ENCODE measurements at places on chromosomes 11 and 22. TPM values are rescaled to one million over a fixed set of nuclear protein-coding genes. Genes with fewer than 3 reads are reported as not detected.
A peak's percentile ranks its signal among the peaks of the same experiment; 100 is the strongest.

CATSPERZ gene
- total RNA-seq = not detected

APOA1 gene
- total RNA-seq = not detected

SLC22A6 gene
- total RNA-seq = not detected

PRR33 gene
- 0.16 TPM for total RNA-seq

CNTN5 gene
- not detected for total RNA-seq

SYT7 gene
- not detected for total RNA-seq

MMP12 gene
- total RNA-seq = not detected

STIP1 gene
- total RNA-seq = 159 TPM

RIBC2 gene
- 0.32 TPM for total RNA-seq

NEU3 gene
- total RNA-seq = 13.2 TPM

DNA sequence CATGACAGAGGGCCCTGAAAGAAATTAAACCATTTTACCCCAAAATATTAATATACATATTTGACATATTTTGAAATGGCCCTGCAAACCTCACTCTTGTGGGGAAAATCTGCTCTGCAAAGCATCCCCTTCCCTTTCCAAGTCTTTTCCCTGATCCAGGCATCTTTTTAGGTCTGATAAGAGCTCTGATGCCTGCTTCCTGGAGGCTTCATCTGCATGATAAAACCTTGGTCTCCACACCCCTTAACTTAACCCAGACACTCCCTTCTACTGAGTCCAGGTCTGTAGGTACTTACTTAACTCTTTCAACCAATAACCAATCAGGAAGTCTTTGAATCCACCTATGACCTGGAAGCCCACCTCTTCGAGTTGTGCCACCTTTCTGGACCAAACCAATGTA is 1.8 kb upstream of the LGALS12 start:
- DNase-seq = no peak

- DNase-seq = no peak
Measured at GRCh38 chr11:12842933-12843636, 166.0 kb upstream of the RASSF10 start.

GRCh38 chr11:80365980-80366379 is 925.1 kb upstream of the TENM4 start:
- no peak for DNase-seq

DNA sequence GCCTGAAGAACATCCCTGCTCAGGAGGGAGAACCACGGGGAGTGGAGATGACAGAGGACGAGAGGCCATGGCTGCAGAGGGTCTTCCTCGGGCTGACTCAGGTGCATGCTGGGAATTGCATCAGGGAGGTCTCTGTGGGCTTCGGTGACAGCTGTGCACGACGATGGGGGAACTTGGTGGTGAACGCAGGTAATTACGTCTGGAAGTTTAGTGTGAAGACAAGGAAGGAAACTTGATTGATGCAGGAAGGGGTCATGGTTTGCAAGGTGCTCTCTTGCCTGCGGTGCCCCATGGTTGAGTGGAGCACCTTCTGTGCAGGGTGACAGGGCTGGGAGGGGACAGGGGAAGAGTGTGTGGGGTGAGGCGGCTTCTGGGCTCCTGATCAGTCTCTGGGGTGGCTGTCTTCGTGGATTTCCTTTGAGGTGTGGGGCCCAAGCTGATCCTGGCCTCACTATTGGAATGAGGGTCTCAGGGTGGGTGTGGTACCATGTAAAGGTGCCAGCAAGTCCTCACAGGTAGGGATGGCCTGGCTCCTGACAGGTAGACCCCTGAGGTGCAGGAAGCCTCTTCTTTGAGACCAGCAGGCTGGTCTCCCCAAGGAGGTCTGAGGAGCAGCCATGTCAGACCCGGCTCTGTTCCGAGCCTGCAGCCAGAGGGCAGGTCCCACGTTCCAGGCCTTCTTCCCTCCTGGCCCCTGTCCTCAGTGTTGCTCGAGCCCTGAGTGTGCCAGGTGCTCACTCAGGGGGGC is 1020.1 kb downstream of the TBC1D22A start:
- DNase-seq = no peak

- DNase-seq = no peak
Measured at GRCh38 chr22:45212306-45212709, 28.4 kb downstream of the KIAA0930 start.

DNA sequence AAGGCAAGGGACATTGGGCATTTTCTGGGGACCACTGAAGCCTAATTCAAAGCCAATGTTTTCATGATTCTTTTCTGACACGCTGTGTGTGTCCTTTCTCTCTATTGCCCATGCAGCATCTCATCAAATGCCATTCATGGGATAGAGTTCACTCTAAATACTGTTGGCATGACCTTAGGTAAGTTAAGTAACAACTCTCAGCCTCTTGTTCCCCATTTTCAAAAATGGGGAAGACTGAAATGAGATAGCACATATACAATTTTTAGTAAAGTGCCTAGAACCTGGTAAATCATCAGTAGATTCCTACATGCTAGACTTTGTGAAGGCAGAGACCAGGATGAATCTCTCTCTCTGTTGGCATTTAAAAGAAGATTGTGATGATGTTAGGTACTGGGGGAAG is 12.7 kb upstream of the OR52K2 start:
- DNase-seq = no peak

GRCh38 chr11:36431429-36432092 is 78.5 kb downstream of the TRAF6 start:
- DNase-seq = no peak

DNA sequence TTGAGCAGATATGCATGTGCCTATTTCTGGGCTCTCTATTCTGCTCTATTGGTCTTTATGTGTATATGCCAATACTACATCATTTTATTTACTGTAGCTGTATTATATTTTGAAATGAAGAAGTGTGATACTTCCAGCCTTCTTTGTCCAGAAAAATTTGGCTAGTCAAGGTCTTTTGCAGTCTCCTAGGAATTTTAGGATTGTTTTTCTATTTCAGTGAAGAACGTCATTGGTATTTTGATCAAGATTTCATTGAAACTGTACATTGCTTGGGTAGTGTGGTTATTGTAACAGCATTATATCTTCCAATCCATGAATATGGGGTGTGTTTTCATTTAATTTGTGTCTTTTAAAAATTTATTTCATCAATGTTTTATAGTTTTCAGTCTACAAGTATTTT is 400.3 kb downstream of the AASDHPPT start:
- no peak for DNase-seq

DNA sequence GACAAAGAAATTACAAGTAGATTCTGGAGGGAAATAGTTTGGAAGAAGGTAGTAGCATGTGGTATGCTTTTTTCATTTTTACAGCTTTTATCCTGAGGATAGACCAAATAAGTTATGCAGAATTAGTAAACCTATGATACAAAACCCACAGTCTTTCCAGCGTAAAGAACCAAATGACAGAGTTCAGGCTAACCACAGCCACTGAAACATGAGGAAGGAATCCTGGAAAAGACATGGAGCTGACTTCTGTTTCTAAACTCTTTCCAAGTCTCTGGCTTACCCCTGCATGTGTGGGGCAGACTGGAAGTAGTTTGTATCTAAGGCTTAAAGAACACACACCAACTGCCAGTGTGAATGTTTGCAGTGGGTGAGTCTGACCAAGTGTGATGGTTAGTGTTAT is 258.4 kb upstream of the TENM4 start:
- no peak for DNase-seq

DNA sequence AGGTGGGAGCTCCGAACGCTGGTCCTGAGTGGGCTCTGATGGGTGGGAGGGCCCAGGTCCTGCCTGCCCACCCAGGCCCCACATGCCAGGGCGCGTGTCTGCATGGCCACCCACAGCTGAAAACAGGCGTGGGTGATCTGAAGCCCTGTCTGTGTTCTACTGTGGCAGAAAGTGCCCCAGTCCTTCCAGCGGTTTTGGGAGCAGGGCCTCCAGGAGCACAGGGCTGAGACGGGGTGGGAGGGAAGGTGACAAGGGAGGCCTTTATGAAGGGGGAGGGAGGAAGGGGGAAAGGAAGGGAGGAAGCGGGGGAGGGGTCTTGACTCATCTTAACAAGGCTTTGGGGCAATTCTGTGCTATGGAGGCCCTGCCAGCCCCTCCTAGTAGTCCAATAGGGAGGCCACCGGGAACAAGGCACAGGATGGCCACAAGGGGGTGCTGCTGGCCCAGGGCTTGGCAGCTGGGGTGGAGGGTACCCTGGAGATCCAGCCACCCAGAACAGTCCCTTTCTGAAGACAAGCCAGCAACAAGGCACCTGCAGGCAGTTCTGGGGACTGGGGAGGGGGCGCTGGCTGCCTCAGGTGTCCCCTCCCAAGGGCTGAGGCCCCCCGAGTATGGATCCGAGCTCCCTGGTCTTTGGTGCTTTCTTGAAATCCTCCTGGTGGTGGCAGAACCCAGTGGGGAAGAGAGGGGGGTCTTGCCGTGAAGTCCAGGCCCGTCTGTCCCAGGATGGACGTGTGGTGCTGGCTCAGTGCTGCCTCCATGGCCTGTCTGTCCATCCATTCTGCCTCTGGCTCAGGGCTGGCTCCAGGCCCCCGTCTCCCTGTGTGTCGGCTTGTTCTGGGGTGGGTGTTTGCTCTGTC is 6.3 kb upstream of the FADS3 start:
- DNase-seq = peak; percentile 67

DNA sequence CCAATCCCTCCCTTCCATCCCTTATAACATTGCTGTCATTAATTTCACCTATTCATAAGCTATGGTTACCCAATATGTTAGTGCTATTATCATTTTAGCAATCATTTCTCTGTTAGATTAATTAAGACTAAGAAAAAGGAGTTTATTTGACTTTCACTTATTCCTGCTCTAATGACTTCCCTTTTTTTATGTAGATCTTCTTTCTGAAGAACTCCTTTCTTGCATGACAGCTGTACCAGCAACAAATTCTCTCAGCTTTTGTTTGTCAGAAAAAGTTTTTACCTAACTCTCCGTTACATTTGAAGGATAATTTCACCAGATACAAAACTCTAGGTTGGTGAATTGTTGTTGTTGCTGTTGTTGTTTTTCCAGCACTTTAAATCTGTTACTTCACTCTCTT is 28.6 kb upstream of the OR8B8 start:
- DNase-seq = no peak

DNA sequence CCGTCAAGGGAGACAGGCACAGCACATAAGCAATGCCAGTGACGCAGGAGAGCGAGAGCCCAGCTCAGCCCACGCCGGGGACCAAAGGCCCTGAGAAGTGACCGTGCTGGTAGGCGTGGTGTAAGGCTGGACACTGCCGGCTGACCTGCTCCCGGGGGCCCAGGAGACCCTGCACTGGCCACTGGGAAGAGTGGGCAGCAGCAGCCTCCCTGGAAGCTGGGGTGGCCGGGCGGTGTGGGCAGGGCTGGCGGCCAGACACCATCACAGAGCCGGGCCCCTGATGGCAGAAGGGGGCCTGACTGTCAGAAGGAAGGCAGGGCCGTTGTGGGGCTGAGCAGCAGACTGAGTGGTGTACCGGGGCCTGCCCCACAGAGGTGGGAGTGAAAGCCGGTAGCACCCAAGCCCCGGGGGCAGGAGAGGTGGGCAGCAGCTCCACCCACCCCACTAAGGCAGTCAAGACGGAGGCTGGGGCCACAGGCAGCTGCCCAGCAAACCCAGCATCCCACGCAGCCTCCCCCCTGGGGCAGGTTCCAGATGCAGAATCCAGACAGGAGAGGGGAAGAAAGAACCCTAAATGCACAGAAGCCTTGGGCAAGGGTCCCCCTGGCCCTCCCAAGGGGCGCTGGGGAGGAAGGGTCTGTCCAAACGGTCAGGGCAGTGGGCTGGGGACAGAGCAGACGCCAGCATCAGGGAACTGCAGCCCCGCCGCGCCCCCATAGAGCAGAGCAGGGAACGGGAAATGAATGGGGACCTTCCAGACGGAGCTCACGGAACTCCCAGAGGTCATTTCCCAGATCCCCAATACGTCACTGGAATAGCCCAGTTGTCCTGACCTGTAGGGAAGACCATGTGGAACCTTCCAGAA is 205.2 kb downstream of the BRD1 start:
- DNase-seq = no peak

- DNase-seq = no peak
Measured at GRCh38 chr22:32020117-32020516, 22.9 kb upstream of the SLC5A1 start.

DNA sequence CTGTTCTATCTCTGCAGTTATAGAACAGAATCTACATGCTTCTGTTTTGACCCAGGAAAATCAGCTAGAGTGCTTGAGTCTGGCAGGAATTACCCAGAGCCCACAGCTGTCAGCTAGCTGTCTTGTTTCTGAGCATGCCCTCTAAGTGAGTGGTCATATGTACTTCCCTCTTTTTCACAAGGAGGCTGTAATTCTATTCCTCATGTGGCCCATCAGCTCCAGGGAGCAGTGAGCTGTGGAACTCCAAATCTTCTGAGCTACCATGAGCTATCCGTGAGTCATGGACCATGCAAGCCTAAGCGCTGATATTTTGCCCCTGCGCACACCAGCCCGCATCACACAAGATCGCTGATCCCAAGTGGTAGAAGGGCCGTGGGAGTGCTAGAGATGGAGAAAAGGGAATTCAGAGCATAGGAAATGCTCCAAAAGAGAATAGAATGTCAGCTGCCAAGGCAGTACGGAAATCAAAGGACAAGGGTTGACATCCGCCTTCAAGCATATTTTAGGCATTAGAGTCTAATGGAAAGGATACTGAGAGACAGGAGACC is 5.4 kb downstream of the FJX1 start:
- no peak for DNase-seq

DNA sequence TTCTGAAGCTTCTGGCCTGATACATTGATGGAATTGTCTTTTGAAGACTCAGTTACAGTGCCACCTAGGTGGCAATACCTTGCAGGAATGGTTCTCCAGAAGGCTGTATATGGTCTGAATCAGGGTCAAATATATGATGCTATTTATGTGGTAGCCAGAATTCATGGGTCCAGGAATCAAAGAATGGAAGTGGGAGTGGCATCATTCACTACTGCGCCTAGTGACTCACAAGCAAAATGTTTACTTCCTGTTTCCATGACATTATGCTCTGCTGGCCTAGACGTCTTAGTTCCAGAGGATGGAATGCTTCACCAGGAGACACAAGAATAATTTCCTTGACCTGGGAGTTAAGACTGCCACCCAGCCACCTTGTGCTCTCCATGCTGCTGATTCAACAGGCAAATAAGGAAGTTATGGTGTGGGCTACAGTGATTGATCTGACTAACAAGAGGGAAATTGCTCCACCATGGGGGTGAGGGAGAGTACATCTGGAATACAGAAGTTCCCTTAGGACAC is 491.8 kb downstream of the ETS1 start:
- no peak for DNase-seq

- no peak for DNase-seq
Measured at GRCh38 chr11:59207988-59208451, 4.7 kb downstream of the MPEG1 start.

DNA sequence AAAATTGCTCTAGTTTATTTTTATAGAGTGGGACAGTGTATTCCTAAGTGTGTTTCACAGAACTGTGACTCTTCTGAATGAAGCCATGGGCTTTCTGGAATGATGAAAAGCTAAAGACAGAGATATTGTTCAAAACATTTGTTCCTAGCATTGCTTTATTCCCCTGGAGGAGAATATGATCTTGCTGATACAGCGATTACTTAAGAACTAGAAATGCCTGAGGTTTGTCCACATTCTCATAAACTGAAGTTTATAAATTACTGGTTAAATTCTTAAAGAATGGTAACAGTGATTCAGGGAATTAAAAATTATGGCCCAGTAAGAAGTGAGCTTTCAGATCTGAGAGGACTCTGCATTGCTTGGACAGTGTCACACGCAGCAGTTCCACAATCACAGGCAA is 690.3 kb downstream of the FAM181B start:
- DNase-seq = no peak

- DNase-seq = no peak
Measured at GRCh38 chr22:29014293-29014692, 47.3 kb downstream of the C22orf31 start.

Data from activated B cell treated with CpG ODN at 0.5 μM for 24 hours (primary cell).